ENCODE measurements at places on chromosomes 16 and 17.

- H3K27ac ChIP-seq = no peak overlapping the region
- H3K4me1 ChIP-seq = peaks cover 7% of the 10 kb centered on the region
- H3K27me3 ChIP-seq = peaks cover 6% of the 10 kb centered on the region
- peak; percentile 47 for DNase-seq
- no peaks in the 10 kb centered on the region for H3K36me3 ChIP-seq
Observed at GRCh38 chr16:14354561-14355351, 275.3 kb downstream of the PARN start.

GRCh38 chr16:49108611-49109010 is 173.0 kb downstream of the CBLN1 start:
- H3K4me3 ChIP-seq = no peak overlapping the region
- H3K4me1 ChIP-seq = no peaks in the 10 kb centered on the region
- DNase-seq = no peak
- no peaks in the 10 kb centered on the region for H3K27me3 ChIP-seq

- peaks cover 30% of the 10 kb centered on the region for H3K36me3 ChIP-seq
- DNase-seq = no peak
- no peaks in the 10 kb centered on the region for H3K27me3 ChIP-seq
- peaks cover 28% of the 10 kb centered on the region for H3K4me1 ChIP-seq
- H3K4me3 ChIP-seq = no peak overlapping the region
Observed at GRCh38 chr16:58727796-58728568, 6.1 kb downstream of the GOT2 start.

- no peak within 1 kb of the TSS for H3K27ac ChIP-seq
- no peak within 1 kb of the TSS for H3K4me3 ChIP-seq
- peak; percentile 27 for DNase-seq
- peaks cover under 1% of the 10 kb centered on the region for H3K36me3 ChIP-seq
- H3K4me1 ChIP-seq = peaks cover 18% of the 10 kb centered on the region
- H3K27me3 ChIP-seq = peaks cover 3% of the 10 kb centered on the region
Observed at GRCh38 chr17:5035315-5035714, at the start of gene SLC52A1. Gene SLC52A1, minus strand, starts transcription at chr17:5035426. Its CDS starts 820 bp downstream, at chr17:5034606.

- H3K36me3 ChIP-seq = peaks cover 82% of the 10 kb centered on the region
- H3K27ac ChIP-seq = peak overlapping the region; percentile 65
- H3K4me3 ChIP-seq = peak overlapping the region; percentile 32
Observed at GRCh38 chr16:17463335-17463734, 7.4 kb downstream of the XYLT1 start.
